ENCODE measurements at places on chromosomes 6 and 20.
A peak's percentile ranks its signal among the peaks of the same experiment; 100 is the strongest.

GRCh38 chr20:59463541-59463940 lies 140.8 kb upstream of the PHACTR3 start:
- no peak for DNase-seq

GRCh38 chr20:24842918-24843715 lies 106.0 kb upstream of the CST7 start:
- no peak for DNase-seq

DNA sequence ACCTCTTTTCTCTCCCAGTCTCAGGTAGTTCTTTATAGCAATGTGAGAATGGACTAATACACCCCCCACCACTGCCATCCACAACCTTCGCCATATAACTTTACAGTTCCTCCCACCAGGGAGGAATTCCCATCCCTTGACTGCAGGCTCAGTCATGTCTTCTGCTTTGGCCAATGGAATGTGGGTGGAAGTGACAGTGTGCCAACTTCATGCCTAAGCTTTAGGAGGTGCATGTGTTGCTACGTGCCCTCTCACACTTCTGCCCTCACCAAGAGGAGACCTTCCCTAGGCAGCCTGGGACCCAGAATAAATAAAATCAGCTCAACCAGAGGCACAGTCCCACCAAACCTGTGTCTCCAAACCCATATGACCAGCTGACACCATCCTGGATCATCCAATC lies 33.0 kb upstream of the LRRN4 start:
- no peak for DNase-seq

DNA sequence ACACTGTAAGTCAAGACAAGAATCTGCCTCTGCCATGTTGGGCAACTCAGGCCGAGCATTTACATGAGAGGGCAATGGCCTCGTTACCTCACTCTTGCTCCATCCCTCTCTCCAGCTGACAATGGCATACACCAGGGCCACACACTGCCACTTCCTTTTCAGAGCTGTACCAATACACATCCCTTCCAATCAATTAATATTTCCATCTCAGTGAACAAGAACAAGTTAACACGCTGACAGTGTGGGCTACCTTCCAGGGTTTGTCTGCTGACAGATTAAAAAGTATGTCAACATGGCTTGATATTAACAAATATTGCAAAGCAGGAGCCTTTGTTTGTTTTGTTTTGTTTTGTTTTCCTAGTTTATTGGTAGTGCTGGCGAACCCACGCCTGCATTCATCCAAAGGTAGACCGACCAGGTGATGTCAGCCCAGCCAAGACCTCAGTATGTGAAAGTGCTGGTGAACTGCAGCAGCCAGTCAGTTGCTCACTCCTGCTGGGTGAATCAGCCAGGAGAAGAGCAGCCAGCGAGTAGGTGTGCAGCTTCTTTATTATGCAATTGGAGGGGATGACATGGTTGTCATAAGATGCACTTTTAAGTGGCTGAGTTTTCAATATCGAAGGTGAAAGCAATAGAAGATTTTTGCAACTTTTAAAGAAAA lies 487.3 kb upstream of the JARID2 start:
- DNase-seq: no peak

GRCh38 chr20:63206878-63207277 lies 9.1 kb downstream of the YTHDF1 start:
- DNase-seq: no peak

- DNase-seq: peak; percentile 61
Measured at GRCh38 chr20:44909872-44910689, at the start of gene PABPC1L. Gene PABPC1L (plus strand): TSS chr20:44910060. CDS start chr20:44910144, 84 bp downstream.

GRCh38 chr6:88764081-88764480 lies 199.3 kb downstream of the RNGTT start:
- no peak for DNase-seq

DNA sequence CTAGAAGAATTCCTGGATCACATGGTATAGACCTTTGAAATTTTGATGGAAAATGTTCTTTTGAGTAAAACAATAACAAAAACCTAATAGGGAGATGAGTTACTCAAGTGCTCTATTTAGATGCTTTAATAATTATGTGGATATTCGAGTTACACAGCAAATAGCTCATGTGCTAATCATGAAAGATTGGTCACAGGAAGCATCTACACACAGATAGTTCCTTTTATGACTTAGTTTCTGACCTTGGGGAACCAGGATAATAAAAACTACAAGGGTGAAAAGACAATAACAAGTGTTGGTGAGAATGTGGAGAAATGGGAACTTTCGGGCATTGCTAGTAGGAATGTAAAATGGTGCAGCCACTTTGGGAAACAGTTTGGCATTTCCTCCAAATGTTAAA lies 19.7 kb downstream of the UBE2V1 start:
- no peak for DNase-seq

DNA sequence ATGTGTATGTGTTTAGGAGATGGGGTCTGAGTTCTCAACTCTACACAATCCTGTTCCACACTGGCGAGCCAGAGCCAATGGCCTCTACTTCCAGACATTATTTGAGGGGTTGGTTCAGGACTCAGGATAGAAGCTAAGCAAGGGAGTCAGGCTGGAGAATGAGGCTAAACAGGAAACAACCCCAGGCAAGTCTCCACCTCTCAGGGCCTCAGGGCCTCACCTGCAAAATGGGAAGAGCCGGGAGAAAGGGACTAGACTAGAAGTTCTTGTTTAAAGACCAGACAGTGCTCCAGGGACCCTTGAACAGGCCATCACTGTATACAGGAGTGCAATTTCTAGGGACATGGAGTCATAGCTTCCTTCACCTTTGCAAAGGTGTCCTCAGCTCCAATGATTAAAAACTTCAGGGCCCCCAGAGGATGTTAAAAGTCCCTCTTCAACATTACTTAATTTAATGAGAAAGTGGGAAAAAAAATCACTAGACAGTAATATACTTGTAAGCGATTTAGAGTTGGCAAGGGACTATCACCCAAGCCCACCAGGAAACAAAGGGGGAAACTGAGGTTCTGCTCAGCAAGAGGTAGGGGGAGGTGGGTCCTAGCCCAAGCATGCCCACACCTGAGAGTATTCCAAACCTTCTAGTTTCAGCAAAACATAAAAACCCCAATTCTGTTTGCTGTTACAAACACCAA lies 41.7 kb downstream of the ZMYND8 start:
- no peak for DNase-seq

- DNase-seq: no peak
Measured at GRCh38 chr20:60283281-60283680, 325.1 kb downstream of the CDH26 start.

GRCh38 chr6:15340775-15341174 lies 94.9 kb downstream of the JARID2 start:
- DNase-seq: no peak

DNA sequence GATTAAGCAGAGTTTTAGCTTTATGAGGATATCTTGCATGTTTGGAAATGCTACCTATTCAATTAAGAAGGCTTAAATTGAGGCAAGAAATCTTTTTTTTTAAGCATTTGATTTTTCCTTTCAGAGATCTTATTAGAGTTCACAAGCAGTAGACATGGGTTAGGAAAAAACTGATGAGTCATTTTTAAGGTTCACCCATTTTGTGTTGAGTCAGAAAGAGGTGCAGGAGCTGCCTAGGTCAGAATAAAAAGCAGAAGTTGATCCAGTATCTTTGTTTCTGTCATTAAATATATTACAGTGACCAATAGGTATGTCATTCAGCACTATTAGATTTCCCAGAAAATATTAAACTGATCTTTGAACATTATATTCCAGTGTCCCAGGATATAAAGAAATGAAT lies 306.8 kb downstream of the LMBRD1 start:
- no peak for DNase-seq

- no peak for DNase-seq
Measured at GRCh38 chr20:57592263-57593092, 27.7 kb downstream of the ZBP1 start.

GRCh38 chr6:42088101-42088591 lies 37.8 kb downstream of the TAF8 start:
- no peak for DNase-seq

DNA sequence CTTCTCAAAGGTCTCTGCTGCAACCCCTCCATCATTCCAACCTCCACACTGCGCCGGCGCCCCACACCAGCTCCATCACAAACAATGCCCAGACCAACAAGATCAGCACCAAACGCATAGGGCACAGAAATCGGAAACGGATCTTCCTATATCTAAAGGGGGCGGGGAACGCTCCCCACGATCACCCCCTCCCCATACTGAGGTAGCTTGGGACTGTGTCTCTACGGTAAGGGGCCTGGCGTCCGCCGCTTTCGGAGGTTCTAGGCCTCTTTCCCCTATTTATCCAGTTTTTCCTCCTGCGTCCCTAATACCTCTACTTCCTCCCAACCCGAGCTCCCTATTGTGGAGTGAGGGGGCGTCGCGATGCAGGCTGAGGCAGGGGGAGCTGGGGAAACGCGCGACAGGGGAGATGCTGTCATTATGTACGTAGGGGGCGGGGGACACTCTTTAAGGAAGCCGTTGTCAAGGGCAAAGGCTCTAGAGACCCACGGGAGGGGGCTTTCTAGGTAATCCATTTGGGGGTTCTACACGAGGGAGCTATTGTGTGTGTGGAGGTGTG lies 909 bp downstream of the DNAAF9 start:
- DNase-seq: no peak

DNA sequence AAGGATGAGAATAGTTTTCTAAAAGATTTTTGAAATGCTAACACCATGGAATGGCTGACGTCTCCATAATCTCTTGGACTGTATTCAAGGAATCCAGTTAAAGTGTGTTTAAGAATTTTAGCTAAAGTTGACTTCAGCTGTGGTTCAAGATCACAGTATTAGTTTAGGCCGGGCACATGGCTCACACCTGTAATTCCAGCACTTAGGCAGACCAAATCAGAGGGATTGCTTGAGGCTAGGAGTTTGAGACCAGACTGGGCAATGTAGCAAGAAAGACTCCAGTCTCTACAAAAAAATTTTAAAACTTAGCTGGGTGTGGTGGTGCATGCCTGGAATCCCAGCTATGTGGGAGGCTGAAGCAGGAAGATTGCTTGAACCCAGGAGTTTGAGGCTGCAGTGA lies 68.2 kb downstream of the RFPL4B start:
- no peak for DNase-seq

DNA sequence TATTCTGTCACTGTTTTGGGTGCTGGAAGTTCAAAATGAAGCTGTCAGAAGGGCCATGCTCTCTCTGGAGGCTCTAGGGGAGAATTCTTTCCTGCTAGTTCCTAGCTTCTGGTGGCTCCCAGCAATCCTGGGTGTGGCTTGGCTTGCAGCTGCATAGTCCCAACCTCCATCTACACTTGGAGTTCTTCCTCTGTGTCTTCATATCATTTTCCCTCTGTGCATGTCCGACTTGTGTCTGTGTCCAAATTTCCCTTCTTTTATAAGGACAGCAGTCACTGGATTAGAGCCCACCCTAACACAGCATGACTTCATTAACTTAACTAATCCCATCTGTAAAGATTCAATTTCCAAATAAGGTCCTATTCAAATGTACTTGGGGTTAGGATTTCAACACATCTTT lies 23.3 kb upstream of the ENPP1 start:
- no peak for DNase-seq

- DNase-seq: no peak
Measured at GRCh38 chr6:113994934-113995342, 24.0 kb upstream of the HDAC2 start.

GRCh38 chr6:158869826-158870648 lies 50.9 kb upstream of the EZR start:
- DNase-seq: peak; percentile 90

GRCh38 chr6:142716097-142716496 lies 228.9 kb downstream of the HIVEP2 start:
- no peak for DNase-seq

DNA sequence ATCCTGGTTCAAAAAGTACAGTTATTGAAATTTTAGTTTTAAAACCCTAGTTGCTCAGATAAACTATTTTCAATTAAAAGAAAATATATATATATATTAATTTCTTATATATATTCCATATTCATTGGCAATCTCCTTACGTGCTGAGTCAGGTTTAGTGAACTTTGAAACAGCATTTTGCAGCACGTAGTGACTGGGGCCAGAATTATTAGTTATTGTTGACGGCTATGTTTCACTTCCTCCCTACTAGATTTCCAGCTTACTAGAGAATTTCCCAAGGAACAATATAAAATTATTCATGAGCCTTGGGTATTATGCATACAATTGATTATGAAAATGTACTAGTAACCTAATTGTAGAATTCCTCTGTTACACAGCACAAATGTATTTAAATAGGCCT lies 150.3 kb downstream of the KLHL32 start:
- DNase-seq: no peak

GRCh38 chr6:89669002-89669401 lies 30.5 kb upstream of the LYRM2 start:
- no peak for DNase-seq

DNA sequence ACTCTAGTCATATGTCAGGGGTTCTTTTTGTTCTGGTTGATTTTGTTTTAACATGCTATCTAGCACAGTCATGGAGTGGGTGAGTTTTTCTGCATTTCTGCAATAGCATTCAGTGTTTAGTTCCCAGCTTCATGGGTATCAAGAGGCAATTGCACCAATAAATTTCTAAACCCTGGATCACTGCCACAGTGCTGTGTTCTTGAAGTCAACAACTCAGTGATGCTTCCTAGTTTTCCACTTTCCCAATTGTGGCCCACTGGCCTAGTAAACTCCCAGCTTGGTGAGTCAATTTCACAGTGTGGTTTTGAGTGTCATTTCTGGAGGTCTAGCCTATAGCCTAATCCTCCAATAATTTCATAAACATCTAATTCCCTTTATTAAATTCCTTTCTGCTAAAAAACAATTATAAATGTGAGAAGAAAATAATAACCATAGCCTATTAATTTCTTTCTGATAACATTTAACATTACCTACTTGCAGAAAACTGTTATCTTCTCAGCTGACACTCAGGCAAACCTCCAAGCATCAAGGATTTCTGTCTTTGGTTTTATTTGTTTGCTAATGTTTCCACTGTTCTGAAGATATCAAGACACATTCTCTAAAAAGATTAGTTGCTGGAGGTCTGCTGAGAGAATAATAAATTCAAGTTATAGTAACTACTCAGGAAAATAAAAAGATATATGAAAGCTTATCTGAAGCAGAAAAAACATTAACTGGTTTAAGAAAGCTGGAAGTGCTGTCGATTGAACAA lies 89.9 kb downstream of the PDE7B start:
- DNase-seq: no peak

DNA sequence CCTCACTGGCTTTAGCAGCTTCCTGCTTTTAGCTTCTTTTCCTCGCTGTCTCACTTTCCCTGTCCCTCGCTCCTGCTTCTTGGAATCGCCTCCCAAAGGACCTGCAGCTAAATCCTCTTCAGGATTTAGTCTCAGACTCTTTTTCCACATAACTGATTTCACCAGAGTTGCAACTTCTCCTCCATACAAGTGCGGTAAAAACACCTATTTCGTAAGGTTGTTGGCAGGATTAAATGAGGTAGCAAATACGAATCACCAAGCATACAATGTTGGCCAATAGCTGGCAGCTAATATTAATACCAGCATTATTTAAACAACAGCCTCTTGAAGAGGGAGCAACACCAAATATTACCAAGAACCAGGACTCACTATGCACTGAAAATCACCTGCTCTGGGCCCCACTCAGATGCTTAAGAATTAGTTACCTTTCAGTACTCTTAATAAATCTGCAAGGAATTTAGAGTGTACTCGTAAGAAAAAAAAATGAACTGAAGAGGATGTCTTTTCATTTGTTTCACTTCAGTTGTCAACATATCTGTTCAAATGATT lies 123.0 kb downstream of the DTNBP1 start:
- DNase-seq: no peak

GRCh38 chr6:32764048-32764447 lies 716 bp upstream of the HLA-DQB2 start:
- no peak for DNase-seq
